ENCODE measurements at places on chromosomes 16 and 17.
A peak's percentile ranks its signal among the peaks of the same experiment; 100 is the strongest.

DNA sequence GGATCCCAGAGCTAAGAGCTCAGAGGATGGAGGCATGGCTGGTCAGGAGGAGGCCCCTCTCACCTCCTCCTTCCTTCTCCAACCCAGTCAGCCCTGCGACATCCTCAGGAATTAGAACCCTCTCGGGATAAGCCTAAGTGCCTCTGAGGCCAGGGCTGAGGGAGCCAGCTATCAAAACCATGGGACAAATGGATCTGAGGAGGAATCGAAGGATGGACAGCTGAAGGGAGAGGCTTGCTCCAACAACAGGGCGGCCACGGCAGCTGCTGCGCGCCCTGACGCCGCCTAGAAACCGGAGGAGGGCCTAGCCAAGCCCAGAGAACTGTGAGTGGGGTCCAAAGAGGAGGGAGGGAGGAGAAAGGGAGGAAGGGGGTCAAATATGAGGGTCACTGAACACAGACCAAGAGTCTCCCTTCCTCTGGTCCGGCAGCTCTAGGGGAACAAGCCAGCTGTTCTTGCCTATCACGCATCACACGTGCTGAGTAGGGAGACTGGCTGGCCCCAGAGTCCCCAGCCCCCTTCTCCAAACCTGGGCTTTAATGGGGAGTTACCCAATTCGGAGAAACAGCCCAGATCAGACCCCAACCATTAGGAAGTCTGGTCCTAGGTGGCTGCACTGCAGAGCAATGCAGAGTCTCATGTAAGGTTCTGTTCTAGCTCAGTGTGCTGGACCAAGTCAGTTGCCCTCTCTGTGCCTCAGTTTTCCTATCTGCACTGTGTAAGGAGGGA lies 5.9 kb upstream of the HOXB13 start:
- no peak for DNase-seq

DNA sequence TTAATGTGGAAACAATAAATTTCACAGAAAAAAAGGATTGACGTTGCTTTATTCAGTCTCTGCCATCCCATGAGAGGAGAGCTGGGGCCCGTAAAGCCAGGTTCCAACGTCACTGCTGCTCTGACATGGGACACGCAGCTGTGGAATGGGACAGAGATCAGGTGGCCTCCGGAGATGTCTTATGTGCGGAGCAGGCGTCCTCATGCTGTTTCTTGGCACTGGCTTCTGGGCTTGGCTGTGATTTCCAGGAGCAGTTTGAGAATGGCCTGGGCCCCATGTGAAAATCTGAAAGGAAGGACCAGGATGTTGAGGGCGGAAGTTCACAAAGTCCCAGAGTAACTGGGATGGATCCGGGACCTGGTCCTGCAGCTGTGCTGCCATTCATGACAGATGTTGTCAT lies 32.4 kb downstream of the NDEL1 start:
- no peak for DNase-seq

DNA sequence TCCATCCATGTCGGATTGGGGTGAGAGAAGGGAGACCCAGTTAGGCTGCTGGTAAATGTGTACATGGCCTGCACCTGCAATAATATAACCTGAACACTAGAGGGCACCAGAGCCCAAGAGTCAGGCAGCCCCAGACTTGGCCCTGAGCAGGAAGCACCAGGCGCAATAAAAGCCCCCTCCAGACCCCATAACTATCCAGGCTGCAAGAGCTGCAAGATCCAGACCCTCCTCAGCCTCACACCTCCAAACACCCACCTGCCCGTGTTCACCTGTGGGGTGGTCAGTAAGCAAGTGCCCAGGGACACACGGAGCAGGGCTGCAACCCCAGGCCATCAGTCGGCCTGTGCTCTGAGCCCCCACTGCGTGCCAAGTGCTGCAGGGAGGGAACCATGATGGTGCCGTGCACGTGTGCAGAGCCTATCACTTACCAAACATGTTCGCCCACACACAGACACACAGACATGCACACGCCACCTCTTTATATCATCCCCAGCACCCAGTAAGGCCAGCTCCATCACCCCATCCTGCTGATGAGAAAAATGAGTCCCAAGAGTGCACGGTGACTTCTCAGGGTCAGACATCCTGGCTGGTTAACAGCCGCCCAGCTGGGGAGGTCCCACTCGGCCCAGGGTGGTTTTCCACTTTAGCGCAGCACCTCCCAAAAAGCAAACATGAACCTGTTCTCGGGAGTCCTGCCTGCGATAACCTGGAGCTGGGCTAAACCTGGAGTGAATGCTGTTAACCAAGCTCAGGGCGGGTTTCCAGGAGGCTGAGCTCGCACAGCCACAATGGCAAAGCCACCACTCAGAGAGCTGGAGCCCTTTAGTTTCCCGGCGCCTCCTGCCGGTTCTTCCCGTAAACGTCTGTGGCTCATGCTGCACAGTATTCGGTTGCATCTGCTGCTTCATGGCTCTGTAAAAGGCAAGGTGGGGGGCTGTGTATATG lies 439.8 kb downstream of the SOX9 start:
- DNase-seq: peak; percentile 4

- DNase-seq: no peak
Observed at GRCh38 chr17:41284546-41284945, 9.0 kb downstream of the KRTAP9-7 start.

GRCh38 chr17:38920374-38921291 lies 4.8 kb upstream of the LASP1NB start:
- DNase-seq: no peak

DNA sequence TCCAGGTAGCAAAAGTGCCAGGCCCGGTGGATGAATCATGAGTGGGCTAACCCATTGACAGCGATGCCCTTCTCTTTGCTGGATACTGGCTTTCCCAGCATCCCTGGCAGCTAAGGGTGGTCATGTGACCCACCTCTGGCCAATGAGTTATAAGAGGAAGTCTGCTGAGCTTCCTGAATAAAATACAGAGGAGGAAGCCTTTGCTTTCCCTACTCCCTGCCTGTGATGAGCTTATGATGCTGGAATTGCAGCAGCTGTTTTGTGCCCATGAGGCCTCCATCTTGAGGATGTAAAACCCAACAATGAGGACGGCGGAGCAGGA lies 15.0 kb upstream of the ATP2A3 start:
- DNase-seq: no peak

- DNase-seq: no peak
Observed at GRCh38 chr17:65444049-65444448, 117.4 kb downstream of the AXIN2 start.

- DNase-seq: no peak
Observed at GRCh38 chr16:21159281-21159951, 942 bp downstream of the LDAF1 start.

GRCh38 chr16:693766-694165 lies 3.6 kb upstream of the WDR24 start:
- no peak for DNase-seq

GRCh38 chr17:46148247-46148646 lies 45.0 kb downstream of the KANSL1 start:
- DNase-seq: no peak

DNA sequence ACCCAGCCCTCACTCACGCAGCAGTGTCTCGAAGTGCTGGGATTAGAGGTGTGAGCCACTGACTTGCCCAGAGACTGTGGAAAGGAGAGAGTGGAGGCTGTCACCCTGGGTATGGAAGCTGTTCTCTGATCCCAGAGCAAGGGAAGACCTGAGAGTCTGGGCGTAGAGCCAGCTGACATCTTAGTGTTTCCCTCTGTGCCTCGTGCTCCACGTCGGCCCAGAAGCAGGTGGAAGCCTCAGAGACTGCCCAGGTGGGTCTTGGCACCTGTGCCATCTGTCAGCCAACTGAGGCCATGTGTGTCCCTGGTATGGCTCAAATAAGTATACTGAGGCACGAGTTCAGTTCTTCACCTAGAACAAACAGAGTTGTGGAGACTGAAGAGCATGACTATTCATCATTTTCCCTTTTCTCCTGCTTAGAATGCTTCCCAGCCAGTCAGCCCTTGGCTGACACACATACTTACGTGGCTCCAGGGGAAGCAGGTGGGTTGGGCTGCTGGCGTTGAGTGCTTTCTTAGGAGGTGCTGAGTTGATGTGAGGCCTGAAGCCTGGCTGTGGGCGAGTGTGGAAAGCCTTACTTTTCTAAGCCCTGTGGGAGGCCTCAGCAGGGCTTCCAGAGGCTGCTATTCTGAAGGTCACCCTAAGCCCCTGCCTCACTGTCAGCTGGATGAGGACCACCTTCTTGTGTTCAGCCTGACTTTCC lies 8.1 kb downstream of the CTRL start:
- no peak for DNase-seq

DNA sequence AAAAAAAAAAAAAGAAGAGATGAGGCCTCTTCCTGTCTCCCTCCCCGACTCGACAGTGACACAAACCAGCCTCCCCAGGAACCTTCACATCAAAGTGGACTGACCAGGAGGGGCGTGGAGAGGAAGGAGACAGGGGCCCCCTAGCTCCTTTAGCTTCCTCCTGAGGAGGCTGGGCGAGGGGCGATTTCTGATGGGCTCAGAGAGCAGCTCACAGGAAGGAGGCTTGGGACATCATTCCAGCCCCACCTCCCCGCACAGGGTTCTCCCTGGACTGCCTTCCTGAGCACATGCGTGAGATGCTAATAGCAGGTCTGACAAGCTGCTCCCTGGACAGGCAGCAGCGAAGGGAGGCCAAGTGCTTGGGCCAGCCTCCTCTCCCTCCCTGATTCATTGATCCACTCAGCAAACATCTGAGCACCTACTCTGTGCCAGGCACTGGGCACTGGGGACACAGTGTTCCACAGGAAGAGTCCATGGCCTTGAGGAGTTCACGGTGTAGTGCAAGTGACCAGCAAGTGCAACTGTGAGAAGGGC lies 14.4 kb upstream of the DOK4 start:
- DNase-seq: no peak

DNA sequence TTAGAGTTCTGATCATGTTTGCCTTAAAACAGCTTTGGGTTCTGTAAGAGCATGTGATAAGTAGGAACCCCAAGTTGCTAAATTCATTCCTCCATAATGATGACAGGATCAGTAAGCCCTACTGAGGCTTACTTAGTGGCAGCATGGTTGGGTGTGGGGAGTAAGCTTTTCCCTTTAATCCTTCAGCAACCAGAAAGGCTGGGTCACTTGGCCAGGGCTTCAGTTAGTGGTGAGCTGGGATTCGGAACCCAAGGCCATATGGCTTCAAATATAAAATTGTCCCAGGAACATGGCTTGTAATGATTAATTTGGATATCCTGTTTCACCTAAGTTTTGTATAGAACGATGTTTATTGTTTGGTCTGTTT lies 850 bp downstream of the GINS3 start:
- DNase-seq: no peak

Measured in activated naive CD8-positive, alpha-beta T cell treated with anti-CD3 and anti-CD28 coated beads, Interleukin-2, amount 50 U/mL, for 16 hours (primary cell).